ENCODE measurements at places on chromosomes 2 and 18.

DNA sequence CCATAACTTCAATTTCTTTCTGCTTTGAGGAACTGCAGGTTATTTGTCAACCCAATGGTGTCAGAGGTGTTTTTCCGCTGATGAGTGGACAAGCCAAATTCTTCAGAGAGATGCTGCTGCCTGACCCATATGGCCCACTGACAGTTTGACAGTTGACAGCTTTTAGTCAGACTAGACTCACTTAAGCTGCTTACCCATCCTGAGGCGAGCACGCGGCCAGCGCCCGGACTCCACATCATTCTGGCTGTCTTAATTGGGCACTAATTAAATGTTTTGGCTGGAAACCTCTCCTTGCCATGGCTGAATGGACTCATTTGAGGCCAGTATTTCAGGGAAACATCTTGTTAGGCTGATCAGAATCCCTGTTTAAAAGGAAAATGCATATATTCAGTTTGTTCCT, 316.1 kb upstream of the FANCL start:
- DNase-seq, result no peak

- no peak for DNase-seq
Observed at GRCh38 chr2:38556006-38556801, 46.5 kb downstream of the HNRNPLL start.

GRCh38 chr2:226466589-226466988, 333.0 kb downstream of the IRS1 start:
- DNase-seq, result no peak

- DNase-seq, result no peak
Observed at GRCh38 chr2:105487142-105488069, 88.6 kb upstream of the FHL2 start.

Measured in activated CD8-positive, alpha-beta memory T cell treated with anti-CD3 and anti-CD28 coated beads for 4 hours (primary cell).